ENCODE measurements at places on chromosomes 7 and 10.

DNA sequence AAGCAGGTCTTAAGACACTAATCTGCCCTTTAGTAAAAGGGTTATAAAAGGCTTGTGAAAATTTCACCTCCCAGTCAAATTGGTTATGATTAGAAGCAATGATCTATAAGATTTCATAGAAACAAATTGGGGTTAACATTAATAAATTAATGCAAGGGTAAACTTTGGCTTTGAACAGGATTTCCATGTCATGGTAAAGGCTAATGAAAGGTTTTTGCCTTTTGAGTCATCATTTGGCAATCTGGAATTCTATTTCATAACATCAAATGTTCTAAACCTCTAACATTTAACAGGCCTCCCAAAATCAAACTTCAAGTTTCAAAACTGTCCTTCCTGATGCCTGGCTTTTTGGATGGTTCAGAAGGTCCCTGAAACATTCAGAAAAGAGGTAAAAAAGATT, 62.4 kb downstream of the COA1 start:
- no peak for DNase-seq

DNA sequence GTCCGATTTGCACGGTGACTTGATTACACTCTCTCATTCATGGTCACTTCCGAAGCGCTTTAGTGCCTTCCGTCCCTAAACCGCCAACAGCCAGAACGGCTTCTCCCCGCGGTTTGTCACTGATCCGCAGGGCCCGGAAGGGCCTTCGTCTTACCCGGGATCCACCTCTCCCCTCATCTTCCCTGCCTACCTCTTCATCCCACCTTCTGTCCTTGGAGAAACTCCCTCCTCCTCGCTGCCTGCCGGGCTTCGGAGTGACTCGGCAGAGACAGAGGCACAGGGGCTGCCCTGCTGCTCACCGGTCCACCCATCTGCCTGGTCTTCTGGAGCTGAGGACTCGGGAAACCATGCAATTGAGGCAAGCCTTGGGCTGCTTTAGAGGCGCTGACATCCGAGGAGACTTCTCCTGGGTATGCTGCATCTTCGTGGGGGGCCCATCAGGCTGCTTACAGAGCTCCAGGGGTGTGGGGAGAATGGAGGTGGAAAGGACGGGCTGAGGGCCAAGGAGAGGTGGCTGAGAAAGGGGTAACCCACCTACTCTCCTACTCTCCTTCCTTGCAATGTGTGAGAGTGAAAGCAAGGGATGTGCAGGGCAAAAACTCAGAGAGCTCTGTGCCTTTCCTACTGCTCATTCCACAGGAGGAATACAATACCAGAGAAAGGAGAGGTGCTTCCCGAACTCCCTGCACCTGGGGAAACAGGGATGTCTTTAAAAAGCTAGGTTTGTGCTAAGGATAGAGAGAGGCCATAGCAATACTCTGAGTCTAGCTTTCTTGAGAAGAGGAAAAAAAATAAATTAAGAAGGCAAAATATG, 1.0 kb upstream of the HOXA11 start:
- DNase-seq = peak; percentile 67

GRCh38 chr7:128796327-128796726, 4.6 kb downstream of the CCDC136 start:
- DNase-seq = no peak

GRCh38 chr7:82926477-82926876, 236.2 kb downstream of the PCLO start:
- no peak for DNase-seq

GRCh38 chr7:6268023-6268900, 4.2 kb downstream of the CYTH3 start:
- DNase-seq = no peak

DNA sequence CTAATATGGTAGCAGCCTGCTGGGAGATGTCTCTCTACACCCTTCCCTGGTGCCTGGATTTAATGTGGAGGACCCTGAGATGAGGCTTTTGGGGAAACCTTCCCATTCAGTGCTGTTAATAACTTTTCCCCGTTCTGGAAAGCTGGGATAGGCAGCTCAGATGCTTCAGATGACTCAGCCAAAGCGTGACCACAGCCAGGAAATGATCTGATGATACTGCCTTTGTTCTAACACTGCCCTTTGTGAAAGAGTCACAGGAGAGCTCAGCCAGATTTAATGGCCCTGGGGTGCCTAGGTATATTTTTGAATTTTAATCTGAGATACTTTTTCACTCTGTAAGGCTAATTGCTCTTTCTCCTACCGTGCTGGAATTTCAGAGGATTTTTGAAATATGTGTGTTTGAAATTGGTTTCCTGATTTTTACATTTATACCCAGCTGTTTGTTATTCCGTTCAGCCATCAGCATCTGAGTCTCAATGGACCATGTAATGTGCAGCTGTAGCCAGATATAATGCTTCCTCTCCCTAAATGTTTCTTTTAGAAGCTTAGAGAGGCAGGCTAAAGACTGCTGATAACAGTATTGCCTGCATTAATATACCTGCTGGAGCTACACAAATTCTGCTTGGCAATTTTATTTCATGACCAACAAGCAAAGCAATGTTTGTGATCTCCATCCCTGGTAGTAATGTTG, 17.8 kb downstream of the CELF2 start:
- DNase-seq = peak; percentile 82

GRCh38 chr10:72887043-72887442, 6.5 kb upstream of the OIT3 start:
- DNase-seq = no peak

- DNase-seq = no peak
Observed at GRCh38 chr10:86793696-86794095, 37.3 kb downstream of the BMPR1A start.

- no peak for DNase-seq
Observed at GRCh38 chr10:94500063-94500462, 45.5 kb upstream of the HELLS start.

GRCh38 chr10:61480208-61480607, 27.0 kb upstream of the TMEM26 start:
- no peak for DNase-seq

DNA sequence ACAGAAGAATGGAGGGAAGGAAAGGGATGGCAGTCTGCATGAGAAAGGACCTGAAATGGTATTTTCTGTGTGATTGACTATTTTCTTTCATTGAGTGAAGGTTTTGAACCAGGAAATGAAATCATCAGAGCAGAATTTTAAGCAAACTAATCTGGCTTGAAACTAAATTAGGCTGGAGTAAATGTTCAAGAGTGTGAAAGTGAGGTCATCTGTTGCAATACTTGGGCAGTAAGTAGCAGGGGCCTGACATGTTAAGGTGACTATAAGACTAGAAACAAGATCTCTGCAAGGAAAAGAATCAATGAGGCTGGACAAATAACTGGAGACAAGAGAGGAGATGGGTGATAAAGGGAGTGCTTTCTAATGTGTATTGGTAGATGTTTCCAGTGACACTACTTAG, 205.2 kb downstream of the NSUN6 start:
- DNase-seq = no peak
